ENCODE measurements at places on chromosomes 2 and 18.

DNA sequence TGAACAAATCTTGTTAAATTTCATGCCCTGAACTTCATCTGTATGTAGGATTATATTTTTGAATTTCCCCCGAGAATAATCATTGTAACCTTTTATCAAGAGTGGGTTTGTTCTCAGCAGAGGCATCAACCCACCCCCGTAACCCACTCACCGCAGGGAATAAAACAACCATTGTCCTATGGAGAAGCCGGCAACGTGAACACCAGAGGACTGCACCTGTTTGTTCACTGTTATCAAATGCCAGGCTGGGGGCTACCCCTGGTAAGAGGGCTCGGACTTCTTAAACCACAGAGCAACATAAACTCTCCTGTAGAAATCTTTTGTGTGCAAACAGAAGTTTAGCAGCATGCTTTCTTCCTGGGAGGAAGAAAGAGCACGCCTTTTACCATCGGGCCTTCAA lies 610.4 kb downstream of the ERBB4 start:
- no peaks in the 10 kb centered on the region for H3K27me3 ChIP-seq
- no peak overlapping the region for H3K4me3 ChIP-seq
- H3K4me1 ChIP-seq = peaks cover 17% of the 10 kb centered on the region
- H3K27ac ChIP-seq = 0 out of 2 replicates have a peak overlapping the region, but pooled peaks have one; percentile 22
- no peaks in the 10 kb centered on the region for H3K36me3 ChIP-seq

DNA sequence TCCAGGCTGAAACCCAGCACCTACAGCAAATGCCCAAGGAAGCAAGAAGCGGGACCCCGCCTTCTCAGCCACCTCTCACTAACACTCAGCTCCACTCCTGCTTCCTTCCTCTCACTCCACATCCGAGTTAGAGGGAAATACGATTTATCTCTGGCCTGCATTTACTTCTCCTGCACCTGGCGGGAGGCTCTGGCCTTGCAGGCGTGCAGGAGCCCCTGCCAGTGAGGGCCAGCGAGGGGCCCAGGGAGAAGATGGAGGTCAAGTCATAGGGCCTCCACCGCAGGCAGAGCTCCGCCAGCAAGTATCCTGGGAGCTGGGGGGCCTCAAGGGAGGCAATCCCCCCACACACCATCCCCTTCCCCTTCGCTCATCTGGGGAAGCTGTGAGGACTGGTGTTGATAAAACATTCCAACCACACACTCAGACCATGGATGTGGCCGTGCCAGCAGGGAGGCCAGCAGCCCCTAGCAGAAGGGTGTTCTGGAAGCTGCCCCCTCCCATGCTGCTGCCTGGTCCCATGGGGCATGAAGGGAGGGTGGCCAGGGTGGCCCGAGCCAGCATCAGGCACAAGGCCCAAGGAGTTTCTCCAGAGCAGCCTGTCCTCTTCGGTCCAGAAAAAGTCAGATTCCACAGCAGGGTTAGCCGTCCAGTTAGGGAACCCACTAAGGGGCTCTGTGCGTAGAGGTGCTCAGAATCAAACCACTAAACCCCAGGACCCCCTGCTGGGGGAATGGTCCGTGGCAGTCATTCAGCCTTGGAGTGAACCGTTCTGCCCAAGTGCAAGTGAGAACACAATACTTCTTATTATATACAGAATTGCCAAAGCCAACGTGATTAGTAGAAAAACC lies 91.2 kb downstream of the HDAC4 start:
- no peak overlapping the region for H3K4me3 ChIP-seq
- H3K36me3 ChIP-seq = peaks cover 12% of the 10 kb centered on the region
- H3K27me3 ChIP-seq = no peaks in the 10 kb centered on the region
- no peak for DNase-seq

- no peaks in the 10 kb centered on the region for H3K27me3 ChIP-seq
- DNase-seq = no peak
- no peak overlapping the region for H3K4me3 ChIP-seq
- H3K36me3 ChIP-seq = 0 out of 2 replicates have a peak, but pooled peaks cover 3% of the 10 kb centered on the region
Measured at GRCh38 chr2:190677255-190677654, 28.4 kb downstream of the NAB1 start.

GRCh38 chr2:230542751-230543150 lies 126.8 kb downstream of the SP100 start:
- 0 out of 2 replicates have a peak, but pooled peaks cover 5% of the 10 kb centered on the region for H3K36me3 ChIP-seq
- no peaks in the 10 kb centered on the region for H3K4me1 ChIP-seq

GRCh38 chr2:109164739-109165221 lies 35.8 kb downstream of the SH3RF3 start:
- no peak for DNase-seq
- H3K4me1 ChIP-seq = peaks cover 10% of the 10 kb centered on the region
- H3K27me3 ChIP-seq = peaks cover 2% of the 10 kb centered on the region
- H3K27ac ChIP-seq = peak overlapping the region; percentile 36
- no peaks in the 10 kb centered on the region for H3K36me3 ChIP-seq

- DNase-seq = no peak
- no peaks in the 10 kb centered on the region for H3K27me3 ChIP-seq
Measured at GRCh38 chr2:151423760-151424159, 14.1 kb downstream of the RIF1 start.

GRCh38 chr2:27262379-27263286 lies at the start of gene SLC30A3:
TSS of gene SLC30A3 (minus strand) at chr2:27263047. CDS start at chr2:27262906, 141 bp downstream.
- H3K36me3 ChIP-seq = no peaks in the 10 kb centered on the region
- H3K27me3 ChIP-seq = peaks cover 30% of the 10 kb centered on the region

DNA sequence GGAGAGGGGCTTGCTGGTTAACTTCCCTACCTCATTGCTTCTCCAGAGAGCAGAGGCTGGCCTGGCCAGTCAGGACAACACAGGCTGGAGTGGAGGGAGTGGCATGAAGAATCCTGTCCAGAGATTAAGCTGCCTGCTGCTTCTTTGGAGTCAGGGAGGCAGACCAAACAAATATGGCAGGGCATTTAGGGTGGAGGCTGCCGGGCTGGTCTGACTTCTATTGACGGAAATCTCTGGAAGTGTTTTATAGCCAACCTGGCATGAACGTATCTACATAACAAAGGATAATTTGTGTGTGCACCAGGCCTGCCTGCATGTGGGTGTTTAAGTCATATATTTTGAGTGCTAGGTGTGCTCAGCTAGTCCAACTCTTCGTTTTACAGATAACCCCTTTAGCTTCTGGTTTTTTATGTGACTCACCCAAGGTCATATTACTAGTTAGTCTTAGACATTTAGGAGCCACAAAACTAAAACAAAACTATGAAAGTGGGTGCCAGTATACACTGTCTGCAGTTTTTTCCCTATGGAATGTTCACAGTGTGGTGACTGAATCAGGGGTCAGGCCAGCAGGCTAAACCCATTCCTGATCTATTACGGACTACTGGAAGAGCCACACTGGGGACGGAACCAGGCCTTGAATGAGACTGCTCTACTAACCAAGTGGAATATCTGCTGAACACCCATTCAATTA lies 5.5 kb downstream of the NPC1 start:
- H3K27ac ChIP-seq = no peak overlapping the region
- no peaks in the 10 kb centered on the region for H3K27me3 ChIP-seq
- no peak for DNase-seq
- peaks cover 14% of the 10 kb centered on the region for H3K36me3 ChIP-seq
- H3K4me3 ChIP-seq = no peak overlapping the region
- peaks cover 33% of the 10 kb centered on the region for H3K4me1 ChIP-seq

DNA sequence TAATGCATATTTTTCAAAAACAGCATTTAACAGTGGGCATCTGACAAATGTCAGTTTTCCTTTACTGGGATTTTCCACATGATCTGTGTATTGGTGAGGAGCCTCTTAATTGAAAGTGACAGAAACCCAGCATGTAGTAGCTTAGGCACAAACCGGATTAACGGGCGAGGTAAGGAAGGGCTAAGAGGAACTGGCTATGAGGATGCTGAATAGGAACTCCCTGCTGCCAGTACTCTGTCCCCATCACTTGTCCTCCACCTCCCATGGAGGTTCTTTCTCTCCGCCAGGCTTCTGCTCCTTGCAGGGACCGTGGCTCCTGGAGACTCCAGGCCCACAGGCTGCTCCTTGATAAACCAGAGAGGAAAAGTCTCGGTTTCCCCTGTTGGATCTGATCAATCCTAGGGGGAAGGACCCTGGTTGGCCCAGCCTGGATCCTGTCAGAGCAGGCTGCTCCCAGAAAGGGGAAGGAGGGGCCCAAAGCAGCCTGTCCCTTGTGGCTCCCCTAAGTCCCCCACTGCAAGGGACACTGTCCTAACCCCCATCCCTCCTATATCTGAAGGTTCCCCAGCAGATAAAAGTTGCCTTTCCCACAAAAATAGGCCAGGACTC lies 10.3 kb downstream of the TEX44 start:
- H3K27me3 ChIP-seq = no peaks in the 10 kb centered on the region
- peak overlapping the region; percentile 18 for H3K4me3 ChIP-seq
- no peaks in the 10 kb centered on the region for H3K36me3 ChIP-seq
- peaks cover 30% of the 10 kb centered on the region for H3K4me1 ChIP-seq
- DNase-seq = no peak

DNA sequence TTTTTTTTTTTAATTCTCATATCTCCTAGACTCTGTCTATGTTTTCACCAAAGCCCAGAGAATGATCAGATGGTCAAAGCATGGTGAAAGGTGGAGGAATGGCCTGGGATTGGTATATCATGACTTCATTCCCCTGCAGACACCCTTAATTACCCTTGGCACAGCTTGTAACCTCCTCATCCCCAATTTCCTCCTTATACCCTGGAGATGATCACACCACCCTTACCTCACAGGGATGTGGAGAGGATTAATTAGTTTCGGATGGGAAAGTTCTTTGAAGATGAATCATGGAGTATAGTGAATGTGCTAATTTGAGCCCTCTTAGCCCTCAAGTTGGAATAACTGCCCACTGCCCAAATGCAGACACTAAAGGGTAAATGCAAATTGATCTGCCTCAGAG lies 138.0 kb upstream of the LYPD6 start:
- no peak overlapping the region for H3K4me3 ChIP-seq
- no peaks in the 10 kb centered on the region for H3K36me3 ChIP-seq
- H3K4me1 ChIP-seq = peaks cover 5% of the 10 kb centered on the region
- H3K27ac ChIP-seq = no peak overlapping the region
- H3K27me3 ChIP-seq = no peaks in the 10 kb centered on the region

Data from WTC11 (cell line).